ENCODE measurements at places on chromosomes 6 and 20. TPM values are rescaled to one million over a fixed set of nuclear protein-coding genes. Genes with fewer than 3 reads are reported as not detected.

The TMEM14C gene
- total RNA-seq, result 8.5 TPM

The CCN2 gene
- total RNA-seq, result not detected

The TP53TG5 gene
- total RNA-seq, result 0.31 TPM

The TNNC2 gene
- total RNA-seq, result 0.79 TPM

The ERMARD gene
- total RNA-seq, result 23.2 TPM

The AKAP12 gene
- total RNA-seq, result not detected

The HLA-DMB gene
- total RNA-seq, result 8.9 TPM

The KAT14 gene
- 8.4 TPM for total RNA-seq

GRCh38 chr20:63103402-63104311 is 96.9 kb upstream of the BHLHE23 start:
- no peak for DNase-seq

DNA sequence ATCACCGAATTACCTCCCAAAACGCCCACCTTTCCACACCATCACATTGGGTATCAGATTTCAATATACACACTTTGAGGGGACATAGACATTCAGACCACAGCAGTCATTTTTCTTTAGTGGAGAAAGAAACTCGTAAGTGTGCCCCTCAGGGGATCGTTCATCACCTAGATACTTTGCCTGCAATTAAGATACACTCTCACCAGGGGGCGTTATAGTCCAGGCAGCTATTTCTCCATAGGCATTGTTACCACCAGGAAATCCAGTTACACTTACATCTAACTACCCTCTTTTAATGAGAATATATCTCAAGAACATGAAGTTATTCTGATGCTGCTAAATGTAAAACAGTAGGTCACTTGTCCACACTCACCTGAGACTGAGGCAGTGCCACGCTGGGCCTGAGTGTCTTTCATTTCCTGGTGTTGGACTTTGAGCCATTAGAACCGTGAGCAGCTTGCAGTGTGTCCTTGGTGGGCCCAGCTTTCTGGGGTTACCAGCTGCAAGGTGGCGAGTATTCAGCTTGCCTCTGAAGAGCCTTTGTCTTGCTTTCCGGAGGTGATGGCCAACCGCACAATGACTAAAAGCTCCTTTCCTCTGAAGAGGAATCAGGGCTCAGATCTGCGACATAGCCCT is 35.1 kb upstream of the UNC93A start:
- DNase-seq, result no peak

GRCh38 chr6:154928325-154928922 is 66.7 kb upstream of the TIAM2 start:
- peak; percentile 47 for DNase-seq

GRCh38 chr6:45466686-45467085 is 89.0 kb upstream of the SUPT3H start:
- no peak for DNase-seq

DNA sequence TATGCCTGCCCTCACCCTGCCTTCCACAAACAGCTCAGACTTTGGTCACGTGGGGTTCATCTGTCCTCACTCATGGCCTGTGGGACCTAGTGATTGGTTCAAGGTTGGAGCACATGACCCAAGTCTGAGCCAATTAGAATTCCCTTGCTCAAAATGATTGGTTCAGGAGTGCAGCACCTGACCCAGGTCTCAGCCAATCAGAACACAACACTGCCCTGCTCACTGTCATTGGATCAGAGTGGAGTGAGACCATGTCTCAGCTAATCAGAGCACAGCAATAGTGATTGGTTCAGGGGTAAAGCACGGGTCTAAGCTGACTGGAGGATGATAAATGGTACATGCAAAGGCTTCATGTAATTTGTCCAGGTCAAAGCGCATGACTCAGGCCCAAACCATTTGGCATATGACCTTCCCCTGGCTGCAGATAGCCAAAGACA is 102.2 kb downstream of the PREX1 start:
- DNase-seq, result no peak

- DNase-seq, result no peak
Measured at GRCh38 chr6:134517868-134518267, 200.0 kb upstream of the SGK1 start.

DNA sequence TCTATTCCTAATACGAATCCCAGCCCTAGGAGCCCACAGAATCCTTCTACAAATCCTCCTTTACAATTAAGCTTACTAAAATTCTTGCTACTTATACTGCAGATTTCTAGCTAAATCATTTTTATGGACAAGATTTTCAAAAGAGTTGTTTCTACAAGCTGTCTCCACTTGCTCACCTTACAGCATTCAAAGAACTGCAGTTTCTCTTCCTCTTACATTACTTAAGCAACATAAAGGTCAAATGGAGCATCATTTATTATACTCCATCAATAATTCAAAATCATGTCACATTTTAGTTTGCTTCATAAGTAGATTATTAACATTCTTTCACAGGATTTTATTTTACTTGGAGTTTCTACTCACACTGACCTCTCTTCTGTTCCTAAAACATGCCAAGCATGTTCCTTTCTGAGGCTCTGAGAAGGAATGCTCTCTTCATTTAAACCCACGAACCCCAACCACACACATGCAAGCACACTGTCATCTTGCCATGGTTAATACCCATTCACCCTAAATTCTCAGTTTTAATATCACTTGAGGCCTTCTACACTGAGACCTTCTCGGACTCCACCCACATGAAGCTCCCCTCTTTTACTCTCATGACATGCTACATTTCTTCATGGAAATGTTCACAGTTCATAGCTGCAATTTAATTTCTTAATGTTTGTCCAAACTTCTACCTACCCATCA is 388.2 kb downstream of the TBC1D32 start:
- no peak for DNase-seq

- DNase-seq, result no peak
Measured at GRCh38 chr6:28269492-28269891, 2.5 kb downstream of the ZSCAN26 start.

DNA sequence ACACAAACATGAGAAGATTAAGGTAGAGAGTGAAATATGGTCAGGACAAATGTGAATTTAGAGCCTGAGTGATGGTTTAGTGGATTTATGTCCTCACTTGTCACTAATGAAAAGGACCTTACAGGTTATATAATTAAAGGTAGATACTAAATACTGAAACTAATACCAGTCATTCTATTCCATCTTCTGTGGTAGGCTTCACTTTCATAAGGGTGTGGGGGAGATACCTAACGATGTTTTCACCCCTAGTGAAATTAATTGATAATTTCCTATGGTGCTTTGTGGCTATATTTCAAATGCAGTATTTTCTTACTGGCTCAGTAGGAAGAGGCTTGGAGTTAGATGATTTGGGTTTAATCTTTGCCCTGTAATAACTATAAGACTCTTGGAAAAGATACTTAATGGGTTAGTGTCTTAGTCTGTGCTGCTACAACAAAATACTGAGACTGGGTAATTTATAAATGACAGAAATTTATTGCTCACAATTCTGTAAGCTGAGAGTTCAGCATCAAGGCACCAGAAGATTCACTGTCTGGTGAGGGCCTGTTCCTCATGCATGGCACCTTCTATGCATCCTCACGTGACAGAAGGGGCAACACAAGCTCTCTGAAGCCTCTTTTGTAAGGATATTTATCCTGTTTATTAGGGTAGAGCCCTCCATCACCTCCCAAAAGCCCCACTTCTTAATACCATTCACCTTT is 21.3 kb downstream of the RNF217 start:
- DNase-seq, result no peak

DNA sequence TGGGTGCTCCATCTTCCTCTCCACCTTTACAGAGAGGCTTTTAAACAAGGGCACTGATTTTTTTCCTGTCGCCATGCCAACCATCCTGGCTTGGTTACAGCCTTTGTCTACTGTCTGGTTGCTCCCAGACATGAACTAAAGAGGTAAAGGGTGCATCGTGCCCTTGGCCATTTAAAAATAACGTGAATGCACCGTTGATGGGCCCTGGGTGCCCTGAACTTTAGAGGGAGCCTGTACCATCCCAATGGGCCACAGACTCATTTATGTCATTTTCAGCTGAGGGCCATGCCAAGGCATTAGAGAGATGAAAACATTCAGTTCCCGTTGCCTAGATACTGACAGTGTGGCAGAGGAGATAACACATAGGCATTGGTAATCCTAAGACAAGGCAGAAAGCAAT is 23.3 kb downstream of the TMC2 start:
- DNase-seq, result no peak

DNA sequence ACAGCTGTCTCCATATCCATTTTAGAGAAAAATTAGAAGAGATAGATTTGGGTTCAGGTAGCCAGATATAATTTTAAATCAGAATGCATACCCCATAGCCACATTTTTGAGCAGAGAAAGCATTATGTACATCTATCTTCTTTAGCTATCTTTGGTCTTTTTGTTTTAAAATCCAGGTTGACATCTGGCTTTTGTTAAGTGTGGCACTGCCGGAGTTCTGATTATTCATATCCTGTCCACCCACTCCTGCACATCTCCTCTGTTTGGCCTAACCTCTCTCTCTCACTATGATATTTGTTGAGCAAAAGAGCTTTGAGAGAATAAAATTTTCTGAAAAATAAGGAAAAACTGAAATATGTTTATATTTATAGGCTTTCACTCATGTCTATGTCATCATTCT is 189.7 kb downstream of the PACRG start:
- no peak for DNase-seq

DNA sequence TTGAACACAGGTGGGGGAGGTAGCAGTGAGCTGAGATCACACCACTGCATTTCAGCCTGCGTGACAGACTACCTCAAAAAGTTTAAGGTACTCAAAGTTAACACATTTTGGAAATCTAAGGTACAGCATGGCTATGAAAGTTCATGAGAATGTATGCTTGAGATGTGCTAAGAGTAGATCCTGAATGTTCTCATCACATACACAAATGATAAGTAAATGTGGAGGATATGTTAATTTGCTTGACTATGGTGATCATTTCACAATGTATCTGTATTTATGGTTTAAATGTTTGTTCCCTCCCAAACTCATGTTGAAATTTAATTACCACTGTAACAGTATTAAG is 20.1 kb upstream of the SERPINB1 start:
- DNase-seq, result no peak

DNA sequence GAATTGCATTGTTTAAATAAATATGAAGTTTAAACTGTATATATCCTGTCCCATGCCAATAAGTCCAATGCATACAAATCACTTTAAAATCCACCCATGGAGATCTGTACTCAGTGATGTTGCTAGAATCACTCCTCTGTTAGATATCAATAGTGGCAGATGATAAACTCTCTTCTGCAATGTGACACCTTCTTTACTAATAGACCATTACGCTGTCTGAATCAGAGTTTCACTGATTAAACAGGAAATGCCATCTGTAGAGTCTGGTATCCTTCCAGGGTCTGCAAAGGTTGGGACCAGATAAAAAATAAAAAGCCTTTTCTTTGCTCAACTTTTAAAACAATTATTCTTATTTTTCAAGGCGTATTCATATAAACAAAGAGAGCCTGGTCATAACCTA is 134.5 kb downstream of the EDN3 start:
- DNase-seq, result no peak

- no peak for DNase-seq
Measured at GRCh38 chr20:21323640-21324039, 20.5 kb downstream of the XRN2 start.

GRCh38 chr20:15406072-15406471 is 1068.7 kb upstream of the FLRT3 start:
- DNase-seq, result no peak

- no peak for DNase-seq
Measured at GRCh38 chr20:57736738-57737347, 27.0 kb upstream of the PMEPA1 start.

DNA sequence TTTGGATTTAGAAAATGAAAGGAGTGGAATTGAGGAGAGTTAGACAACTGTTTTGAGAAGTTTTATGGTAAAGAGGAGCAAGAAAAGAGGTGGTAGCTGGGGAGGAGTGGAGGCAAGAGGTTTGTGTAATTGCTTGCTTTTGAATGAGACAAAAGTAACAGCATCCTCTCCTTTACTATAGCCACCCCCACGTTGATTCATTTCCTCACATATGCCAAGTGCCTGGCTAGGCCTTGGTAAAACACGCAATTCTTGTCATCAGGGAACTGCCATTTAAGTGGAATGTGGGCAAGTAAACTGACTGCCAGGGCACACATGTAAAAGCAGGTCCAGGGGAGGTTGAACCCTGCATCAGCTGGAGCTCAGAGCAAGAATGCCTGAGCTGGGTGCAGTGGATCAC is 4.1 kb downstream of the MTRES1 start:
- DNase-seq, result no peak

- DNase-seq, result no peak
Measured at GRCh38 chr6:122154912-122155575, 244.4 kb upstream of the HSF2 start.

DNA sequence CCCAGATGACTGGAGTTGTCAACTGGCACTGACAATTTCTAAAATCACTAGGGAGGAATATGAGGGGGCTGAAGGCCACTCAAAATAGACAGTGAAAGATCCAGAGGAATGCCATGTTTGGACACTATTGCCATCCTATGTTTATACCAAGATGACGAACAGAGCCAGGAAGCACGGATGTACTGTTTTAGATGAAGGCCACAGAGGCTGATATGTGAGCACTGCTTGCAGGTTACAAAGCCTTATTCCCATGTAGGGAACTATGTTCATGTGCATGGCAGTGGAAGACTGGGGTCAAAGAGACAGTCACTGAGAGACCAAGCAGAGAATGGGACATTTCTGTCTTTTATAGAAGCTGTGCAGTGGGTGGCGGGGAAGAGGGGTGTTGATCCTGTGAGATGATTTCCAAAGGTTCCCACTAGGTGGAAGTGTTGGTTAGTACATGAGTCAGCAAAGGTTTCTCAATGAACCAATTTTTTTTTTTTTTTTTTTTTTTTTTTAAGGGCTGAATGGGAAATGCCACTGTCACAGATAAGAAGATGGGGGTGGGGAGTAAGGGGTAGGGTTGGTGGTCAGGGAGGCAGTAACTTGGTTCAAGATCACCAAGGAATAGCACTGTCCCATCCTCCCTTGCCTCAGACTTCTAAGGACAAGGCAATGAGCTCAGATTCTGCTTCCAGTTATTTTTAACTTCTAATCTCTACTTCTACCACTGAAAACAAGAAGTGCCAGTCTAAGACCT is 46.7 kb upstream of the MOCS1 start:
- no peak for DNase-seq

DNA sequence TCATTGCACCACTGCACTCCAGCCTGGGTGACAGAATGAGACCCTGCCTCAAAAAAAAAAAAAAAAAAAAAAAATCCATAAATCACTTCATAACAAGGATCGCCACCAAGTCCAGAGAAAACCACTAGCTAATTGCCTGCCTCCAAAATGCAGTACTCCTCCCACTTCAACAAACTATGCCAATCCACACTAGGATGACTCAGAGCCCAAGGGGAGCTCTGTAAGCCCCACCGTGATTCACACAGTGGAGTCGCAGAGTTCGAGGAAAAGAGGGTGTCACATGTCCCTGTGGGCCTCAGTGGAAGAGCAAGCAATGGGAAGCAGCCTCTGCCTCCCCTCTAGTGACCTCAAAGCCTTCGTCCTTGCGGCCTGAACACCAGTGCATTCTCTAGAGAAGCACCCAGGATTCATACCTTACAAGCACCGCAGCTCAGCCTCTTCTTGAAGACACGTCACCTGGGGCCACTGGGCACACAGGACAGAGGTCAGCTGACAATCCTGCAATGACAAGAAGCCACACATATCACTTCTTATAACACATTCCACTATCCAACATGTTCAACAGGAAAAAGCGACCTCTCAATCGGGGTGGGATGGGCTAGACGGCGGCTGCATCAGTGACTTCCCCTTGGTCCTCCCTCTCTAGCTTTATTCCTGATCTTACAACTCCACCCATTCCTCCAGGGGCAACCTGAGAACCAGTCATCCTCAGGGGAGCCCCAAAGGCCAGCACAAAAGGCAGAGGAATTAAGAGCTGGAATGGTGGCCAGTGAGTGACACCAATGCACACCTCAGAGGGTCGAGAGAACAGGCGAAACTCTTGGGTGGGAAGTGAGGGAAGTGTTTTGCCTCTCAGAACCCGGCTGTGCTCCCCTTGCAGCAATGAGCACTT is 8.9 kb downstream of the SNHG17 start:
- no peak for DNase-seq

All from CD8-positive, alpha-beta T cell (primary cell).